ENCODE measurements at places on chromosomes 13 and 19.
A peak's percentile ranks its signal among the peaks of the same experiment; 100 is the strongest.

DNA sequence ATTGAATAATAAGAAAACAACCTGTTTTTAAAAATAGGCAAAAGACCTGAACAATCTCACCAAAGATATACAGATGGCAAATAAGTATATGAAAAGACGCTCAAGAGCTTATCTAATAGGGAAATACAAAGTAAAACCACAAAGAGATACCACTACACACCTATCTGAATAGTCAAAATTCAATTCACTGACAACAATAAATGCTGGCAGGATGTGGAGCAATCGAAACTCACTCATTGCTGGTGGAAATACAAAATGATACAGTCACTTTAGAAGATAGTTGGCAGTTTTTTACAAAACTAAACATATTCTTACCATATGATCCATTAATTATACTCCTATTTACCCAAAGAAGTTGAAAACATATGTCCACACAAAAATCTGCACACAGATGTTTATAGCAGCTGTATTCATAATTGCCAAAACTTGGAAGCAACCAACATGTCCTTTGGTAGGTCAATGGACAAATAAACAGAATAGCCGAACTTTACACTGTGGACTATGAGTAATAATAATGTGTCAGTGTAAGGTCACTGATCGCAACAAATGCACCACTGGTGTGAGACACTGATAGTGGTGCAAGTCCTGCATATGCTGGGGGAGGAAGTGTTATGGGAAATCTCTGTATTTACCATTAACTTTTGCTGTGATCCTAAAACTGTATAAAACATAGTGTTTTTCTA is 20.8 kb downstream of the ZC3H13 start:
- DNase-seq = no peak

- DNase-seq = no peak
Observed at GRCh38 chr19:47099576-47100050, 14.0 kb downstream of the ZC3H4 start.

GRCh38 chr13:51453959-51454703 is 1.3 kb upstream of the INTS6 start:
- peak; percentile 19 for DNase-seq

GRCh38 chr13:86933676-86934075 is 737.5 kb upstream of the SLITRK5 start:
- no peak for DNase-seq

DNA sequence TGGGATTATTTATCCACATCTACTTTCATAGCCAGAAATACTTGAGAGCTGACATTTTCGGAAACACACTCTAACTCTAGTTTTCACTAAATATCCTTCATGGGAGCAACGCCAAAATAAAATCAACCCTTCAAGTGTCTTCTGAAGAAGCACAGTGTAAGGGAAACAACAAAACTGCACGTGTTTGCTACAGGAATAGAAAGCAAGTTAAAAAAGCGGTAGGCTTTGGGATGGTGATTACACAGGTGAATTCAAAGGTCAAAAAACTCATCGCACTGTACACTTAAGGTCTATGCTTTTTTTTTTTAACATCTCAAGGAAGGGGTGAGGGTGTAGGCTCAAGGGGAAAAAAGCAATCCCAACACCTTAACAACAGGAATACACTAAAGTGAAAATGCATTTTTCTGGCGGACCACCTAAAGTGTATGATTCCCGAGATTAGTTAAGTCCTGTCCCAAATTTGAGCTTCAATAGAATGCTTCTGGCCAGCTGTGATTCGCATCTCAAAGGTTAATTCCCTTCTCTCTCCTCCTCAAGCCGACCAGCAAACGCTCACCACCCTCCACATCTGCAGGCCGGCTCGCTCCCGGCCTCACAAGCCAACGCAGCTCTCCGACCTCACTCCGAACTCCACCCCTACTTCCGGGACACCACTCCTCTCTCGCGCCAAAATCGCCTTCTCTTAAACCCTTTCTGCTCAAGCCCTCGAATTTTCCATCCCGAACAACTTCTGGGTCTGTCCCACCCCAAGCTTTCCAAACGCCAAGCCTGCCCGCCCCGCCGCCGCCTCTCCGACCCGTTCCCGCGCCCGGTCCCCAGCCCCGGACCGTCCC is 1.1 kb downstream of the ARGLU1 start:
- peak; percentile 26 for DNase-seq

- DNase-seq = no peak
Observed at GRCh38 chr19:5706876-5707573, 12.9 kb downstream of the LONP1 start.

GRCh38 chr19:5823579-5824281 is 15.8 kb downstream of the FUT6 start:
- no peak for DNase-seq

- peak; percentile 84 for DNase-seq
Observed at GRCh38 chr19:15463861-15464371, 428 bp downstream of the RASAL3 start.

DNA sequence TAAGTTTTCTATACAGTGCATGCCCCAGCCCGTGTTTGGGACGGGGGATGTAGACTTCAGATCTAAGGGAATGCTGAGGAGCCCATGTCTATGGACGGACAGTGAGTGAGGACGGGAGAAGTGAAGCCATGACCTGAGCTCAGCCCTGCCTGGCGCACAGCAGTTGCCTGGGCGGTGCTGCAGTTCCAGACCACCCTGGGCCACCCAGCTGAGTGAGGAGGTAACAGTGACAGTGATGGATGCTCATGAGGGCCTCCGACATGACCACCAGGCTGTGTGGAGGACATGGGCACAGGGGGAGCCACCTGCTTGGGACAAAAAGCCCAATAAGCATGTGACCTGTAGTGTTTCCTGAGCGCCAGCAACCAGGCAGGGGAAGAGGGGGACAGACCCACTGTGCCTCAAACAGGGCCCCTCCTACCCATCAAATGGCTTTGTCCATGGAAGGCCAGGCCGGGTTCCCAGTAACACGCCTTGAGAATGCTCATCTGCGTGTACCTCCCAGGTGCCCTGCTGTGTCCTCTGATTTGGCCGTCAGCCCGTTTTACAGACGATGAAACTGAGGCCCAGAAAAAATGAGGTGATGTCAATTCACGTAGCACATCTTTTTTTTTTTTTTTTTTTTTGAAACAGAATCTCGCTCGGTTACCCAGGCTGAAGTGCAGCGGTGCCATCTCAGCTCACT is 22.6 kb downstream of the NOSIP start:
- DNase-seq = no peak

- DNase-seq = no peak
Observed at GRCh38 chr19:33802001-33802400, 5.3 kb downstream of the KCTD15 start.

GRCh38 chr13:30463787-30464495 is 1.8 kb downstream of the HMGB1 start:
- DNase-seq = peak; percentile 81

- DNase-seq = no peak
Observed at GRCh38 chr19:31312009-31312676, 37.1 kb downstream of the TSHZ3 start.

GRCh38 chr19:19362075-19362474 is 41.4 kb downstream of the MAU2 start:
- DNase-seq = no peak

- DNase-seq = peak; percentile 16
Observed at GRCh38 chr19:49157445-49158224, at the start of gene TRPM4. TRPM4 (plus strand) TSS chr19:49157792; CDS start chr19:49157867, 75 bp downstream.

GRCh38 chr13:73119612-73120011 is 60.8 kb downstream of the KLF5 start:
- no peak for DNase-seq

GRCh38 chr19:19732579-19733501 is at the start of gene ZNF14:
ZNF14 (minus strand) TSS chr19:19733112; CDS start chr19:19732958, 154 bp downstream.
- DNase-seq = peak; percentile 93

DNA sequence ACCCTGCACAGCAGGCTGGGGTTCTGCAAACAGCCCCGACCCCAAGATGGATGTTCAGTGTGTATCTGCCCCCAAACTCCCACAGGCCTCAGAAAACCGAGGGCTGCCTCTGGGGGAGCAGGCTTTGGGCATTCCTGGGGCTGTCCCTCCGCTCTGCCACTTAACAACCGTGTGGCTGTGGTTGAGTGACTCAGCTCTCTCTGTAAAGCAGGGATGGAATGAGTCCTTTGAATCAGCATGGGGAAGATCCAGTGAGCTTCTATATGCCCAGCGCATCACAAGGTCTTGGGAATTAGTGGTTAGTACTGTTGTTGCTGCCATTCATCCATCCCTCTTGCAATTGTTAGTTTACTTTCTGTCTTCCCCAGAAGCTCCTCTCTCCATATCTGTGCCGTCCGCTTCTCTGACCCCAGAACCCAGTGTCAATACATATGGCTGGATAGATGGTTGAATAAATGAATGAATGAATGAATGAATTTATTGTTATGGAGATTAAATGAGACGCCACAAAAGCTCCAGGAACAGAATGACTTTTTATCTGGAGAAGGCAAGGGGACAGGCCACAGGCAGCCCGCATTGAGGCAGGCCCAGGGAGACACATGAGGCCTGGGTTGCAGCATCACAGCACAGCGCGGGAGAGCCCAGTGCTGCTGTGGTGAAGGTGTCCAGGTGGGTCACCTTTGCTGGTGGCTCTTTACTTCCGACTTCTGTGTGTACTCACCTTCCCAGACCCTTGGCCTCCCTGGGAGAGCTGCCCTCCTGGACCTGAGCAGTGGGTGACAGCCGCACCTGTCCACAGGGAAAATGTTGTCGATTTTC is 89.2 kb downstream of the RGCC start:
- no peak for DNase-seq

DNA sequence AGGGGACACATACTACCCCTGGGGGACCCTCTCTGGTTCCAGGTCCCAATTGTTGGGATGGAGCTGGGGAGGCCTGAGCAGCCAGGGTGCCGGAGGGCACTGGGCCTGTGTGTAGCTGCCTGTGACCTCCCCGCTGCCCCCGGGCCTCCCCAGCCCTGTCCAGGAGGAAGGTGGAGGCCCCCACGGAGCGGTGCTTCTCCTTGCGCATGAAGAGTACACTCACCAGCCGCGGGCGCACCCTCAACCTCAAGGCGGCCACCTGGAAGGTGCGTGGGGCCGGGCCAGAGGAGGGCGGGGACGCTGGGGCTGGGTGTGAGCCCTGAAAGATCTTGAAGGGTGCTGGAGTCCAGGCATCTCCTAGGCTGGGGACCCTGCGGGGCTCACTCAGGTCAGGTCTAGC is 11.7 kb downstream of the HIF3A start:
- no peak for DNase-seq

All from CD4-positive, alpha-beta T cell treated with Interleukin-6 at 100 ng/mL for 8 hours (primary cell).